ENCODE measurements at places on chromosomes 2 and 18. TPM values are rescaled to one million over a fixed set of nuclear protein-coding genes. Genes with fewer than 3 reads are reported as not detected.

The ADAM23 gene
- 2.4 TPM for total RNA-seq

The RBKS gene
- total RNA-seq: 1.1 TPM

The CROCC2 gene
- total RNA-seq: not detected

The DNAH7 gene
- 1.3 TPM for total RNA-seq

The NT5C1B gene
- not detected for total RNA-seq

The LOXL3 gene
- total RNA-seq: 13.2 TPM

The GMPPA gene
- 14.5 TPM for total RNA-seq

The WNT10A gene
- not detected for total RNA-seq

The CRYGC gene
- not detected for total RNA-seq

The AGXT gene
- not detected for total RNA-seq

The CIDEA gene
- 0.31 TPM for total RNA-seq

The CTAGE1 gene
- total RNA-seq: not detected

The IL37 gene
- total RNA-seq: not detected

The STARD6 gene
- not detected for total RNA-seq

The SLC14A1 gene
- 0.62 TPM for total RNA-seq

The ANKRD29 gene
- 9.4 TPM for total RNA-seq

The GPAT2 gene
- 8.4 TPM for total RNA-seq

The HOXD4 gene
- total RNA-seq: 3.6 TPM

The DSG2 gene
- 1.8 TPM for total RNA-seq

The ITGA6 gene
- total RNA-seq: 42.9 TPM

The COL6A3 gene
- 252 TPM for total RNA-seq

The RTP5 gene
- not detected for total RNA-seq

The ALK gene
- 0.94 TPM for total RNA-seq

The C2orf74 gene
- 34.5 TPM for total RNA-seq

The TMEM169 gene
- 0.67 TPM for total RNA-seq

The PPP4R1 gene
- total RNA-seq: 124 TPM

The ARPC2 gene
- 290 TPM for total RNA-seq

The SERPINB11 gene
- not detected for total RNA-seq

The ST8SIA5 gene
- total RNA-seq: 0.27 TPM

The DNER gene
- total RNA-seq: 13.3 TPM

The INPP4A gene
- 43.5 TPM for total RNA-seq

The GCA gene
- 18.5 TPM for total RNA-seq

The NOSTRIN gene
- 15.3 TPM for total RNA-seq

The REG1A gene
- not detected for total RNA-seq

The MOCOS gene
- 1.5 TPM for total RNA-seq

The LINC00305 gene
- not detected for total RNA-seq

The TSHZ1 gene
- total RNA-seq: 41.7 TPM

The PHOSPHO2 gene
- total RNA-seq: 6.2 TPM

The SFT2D3 gene
- 7.2 TPM for total RNA-seq

The LOXHD1 gene
- total RNA-seq: 0.15 TPM

The PAPOLG gene
- total RNA-seq: 11.7 TPM

The LPIN1 gene
- total RNA-seq: 70.1 TPM

The UBE2E3 gene
- 44.3 TPM for total RNA-seq

The GCG gene
- not detected for total RNA-seq
